ENCODE measurements at places on chromosomes 7 and 10.

GRCh38 chr10:23065181-23065948, 30.0 kb upstream of the MSRB2 start:
- no peak for DNase-seq

DNA sequence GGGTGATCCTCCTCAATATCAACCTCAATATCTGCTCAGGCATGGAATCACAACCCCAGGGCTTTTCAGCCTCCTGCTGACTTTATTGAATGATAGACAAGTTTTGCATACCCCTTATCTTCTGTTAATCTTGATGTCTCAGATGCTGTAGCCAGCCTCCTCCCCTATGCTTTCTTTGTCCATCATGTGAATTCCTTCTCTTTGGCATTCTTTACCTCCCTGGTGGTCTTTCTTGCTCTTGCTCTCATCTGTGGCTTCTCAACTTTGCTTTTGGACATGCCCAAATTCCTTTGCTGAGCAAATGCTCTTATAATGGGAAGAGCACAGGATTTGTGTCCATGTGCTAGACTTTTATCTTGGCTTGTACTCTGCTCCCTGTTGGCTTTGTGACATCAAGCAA, 73.4 kb upstream of the FAM13C start:
- DNase-seq: no peak

- no peak for DNase-seq
These were observed 32.4 kb downstream of the GPRIN2 start for GRCh38 chr10:46523962-46524471.

DNA sequence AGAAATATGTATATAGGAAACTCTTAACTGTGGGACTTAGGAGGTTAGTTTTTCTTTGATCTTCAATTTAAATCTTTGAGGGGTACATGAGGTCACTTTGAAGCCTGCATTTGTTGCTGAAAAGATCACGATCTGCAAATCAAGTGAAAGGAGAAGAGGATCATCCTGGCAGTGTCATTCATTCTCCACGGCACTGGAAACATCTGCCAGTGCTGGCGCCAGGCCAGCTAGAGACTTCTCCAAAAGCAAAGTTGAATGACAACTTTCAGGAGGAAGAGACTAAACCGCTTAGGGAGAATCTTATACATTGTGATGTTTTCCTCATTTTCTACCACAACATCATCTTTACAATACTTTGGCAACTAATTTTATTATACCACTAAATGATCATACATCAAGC, 42.5 kb downstream of the MRC1 start:
- DNase-seq: no peak

- no peak for DNase-seq
These were observed 77.1 kb downstream of the MTPN start for GRCh38 chr7:135900065-135900546.

DNA sequence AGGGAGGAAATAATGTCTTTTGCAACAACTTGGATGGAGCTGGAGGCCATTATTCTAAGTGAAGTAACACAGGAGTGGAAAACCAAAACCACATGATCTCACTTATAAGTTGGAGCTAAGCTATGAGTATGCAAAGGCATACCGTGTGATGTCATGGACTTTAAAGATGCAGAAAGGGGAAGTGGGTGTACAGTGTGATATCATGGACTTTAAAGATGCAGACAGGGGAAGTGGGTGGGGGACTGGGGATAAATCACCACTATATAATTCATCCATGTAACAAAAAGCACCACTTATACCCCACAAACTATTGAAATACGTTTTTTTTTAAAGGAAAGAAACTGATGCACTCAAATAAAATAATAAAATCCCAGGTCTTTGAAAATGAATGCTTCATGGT, 29.5 kb downstream of the LYZL2 start:
- DNase-seq: no peak

- no peak for DNase-seq
These were observed 949.7 kb upstream of the C7orf33 start for GRCh38 chr7:147640821-147641220.

DNA sequence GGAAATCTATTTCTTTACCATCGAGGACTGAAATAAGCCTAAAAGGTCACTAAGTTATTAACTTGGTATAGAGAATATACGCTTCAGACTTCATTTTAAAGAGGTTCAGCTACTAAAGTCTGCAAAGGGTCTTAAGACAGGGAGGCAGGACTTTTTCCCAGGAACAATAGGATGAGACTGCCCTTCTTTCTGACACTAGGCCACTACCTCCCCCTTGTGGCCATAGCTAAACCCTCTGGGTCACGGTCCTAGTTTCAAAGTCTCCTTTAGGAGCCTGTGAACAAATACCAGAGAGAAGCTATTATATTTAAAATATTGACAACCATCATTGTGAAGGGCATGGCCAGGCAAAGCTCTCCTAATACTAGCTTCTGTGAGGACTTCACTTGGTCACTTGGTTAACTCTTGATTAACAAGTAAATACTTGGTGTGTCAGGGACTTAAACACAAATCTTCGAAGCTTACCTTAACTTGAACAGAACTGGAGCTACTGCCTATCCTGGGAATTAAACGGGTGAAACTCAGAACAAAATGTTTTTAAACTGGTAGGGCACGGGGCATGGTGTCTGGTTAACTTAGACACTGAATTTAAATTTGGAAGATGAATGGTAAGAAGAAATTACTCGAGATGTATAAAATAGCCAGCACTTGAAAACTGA, 75.6 kb downstream of the CCDC6 start:
- no peak for DNase-seq

DNA sequence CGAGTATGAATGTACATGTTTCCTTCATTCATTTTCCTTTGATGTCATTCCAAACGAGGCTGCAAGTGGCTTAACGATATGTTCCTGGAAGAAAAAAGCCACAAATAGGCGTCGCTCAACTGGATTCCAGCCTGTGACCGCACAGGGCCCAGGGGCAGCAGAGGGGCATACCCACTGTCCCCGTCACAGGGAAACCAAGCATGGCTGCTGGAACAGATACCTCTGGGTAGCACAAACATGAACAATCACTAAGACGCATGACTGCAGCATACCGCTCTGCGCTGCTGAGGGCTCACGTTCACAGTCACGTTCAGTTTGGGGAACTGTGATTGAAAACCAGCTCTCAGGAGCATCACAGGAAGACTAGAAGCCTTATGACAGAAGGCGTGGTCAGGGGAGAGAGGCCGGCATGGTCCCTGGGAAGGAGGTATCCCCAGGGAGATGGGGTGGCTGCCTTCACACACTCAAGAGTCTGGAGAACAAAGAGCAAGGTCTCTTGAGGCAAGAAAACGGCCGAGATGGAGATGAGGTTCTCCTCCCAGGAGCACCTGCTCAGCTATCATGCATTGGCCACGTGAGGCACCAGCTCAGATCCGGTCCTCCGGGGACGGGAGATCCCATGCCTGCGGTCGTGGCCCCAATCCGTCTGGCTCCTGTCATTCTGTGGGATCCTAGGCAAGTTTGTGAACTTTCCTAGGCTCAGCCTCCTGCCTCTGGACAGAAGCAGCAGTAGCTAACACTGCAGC, 213.6 kb downstream of the DIP2C start:
- no peak for DNase-seq

- no peak for DNase-seq
These were observed at the start of gene LGI1 for GRCh38 chr10:93757801-93758507. TSS of gene LGI1 (plus strand) at chr10:93757936. CDS start at chr10:93758145, 209 bp downstream.

All from stimulated activated CD4-positive, alpha-beta T cell treated with anti-CD3 and anti-CD28 coated beads, Interleukin-15, amount 100 ng/mL, for 1 hour (primary cell).